ENCODE measurements at places on chromosomes 16 and 17.

DNA sequence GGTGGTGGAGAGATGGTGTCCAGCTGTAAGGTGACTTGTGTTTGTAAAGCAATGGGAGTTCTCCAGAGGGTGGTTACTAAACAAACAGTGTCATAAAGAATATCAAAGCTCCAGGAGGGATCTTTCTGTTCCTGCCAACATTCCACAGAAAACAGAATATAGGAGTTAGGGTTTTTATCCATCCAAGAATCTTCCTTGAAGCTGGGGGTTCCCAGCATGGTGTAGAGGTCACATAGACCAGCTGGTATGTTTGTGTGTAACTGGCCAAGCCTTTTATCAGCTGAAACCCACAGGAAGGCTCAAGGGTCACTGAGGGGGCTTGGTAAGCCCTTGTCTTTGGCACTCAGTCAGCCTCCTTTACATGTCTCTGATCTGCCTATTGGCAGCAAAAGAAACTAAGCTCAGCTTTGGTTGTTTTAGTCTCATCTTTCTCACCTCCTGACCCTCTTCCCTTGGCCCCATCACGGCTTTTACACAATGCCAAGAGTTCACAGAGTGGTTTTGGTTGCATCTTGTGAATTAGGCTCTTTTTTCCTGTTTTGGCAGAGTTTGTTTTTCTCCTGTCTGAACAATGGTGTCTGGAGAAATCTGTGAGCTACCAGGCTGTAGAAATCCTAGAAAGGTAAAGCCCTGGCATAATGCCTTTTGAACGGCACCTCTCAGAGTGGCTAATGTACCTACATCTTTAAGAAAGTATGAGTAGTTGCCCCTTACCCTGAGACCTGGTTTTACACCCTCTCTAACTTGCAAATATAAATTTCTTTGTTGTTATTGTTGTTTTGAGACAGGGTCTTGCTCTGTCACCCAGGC, 4.6 kb downstream of the CNTD1 start:
- no peak for DNase-seq

- no peak for DNase-seq
Observed at GRCh38 chr16:87245511-87245910, 71.7 kb downstream of the C16orf95 start.

DNA sequence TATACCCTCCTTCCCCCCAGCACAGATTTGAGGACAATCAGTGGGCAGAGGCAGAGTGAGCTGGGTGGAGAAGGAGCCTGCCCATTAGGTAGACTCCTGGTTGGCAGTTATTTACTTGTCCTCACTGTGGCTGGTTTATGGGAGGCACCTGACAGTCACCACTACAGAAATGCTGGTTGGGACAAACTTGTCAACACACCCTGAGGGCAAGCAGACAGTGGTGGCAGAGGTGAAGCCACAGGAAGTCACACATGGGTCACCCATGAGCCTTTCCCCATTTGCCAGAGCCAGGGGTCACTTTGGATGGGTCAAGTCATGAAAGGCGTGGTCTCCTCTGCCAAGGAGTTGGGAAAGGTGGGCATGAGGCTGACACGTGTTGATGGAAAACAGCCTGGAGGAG, 6.4 kb downstream of the SCNN1G start:
- no peak for DNase-seq

- DNase-seq: peak; percentile 37
Observed at GRCh38 chr16:24540602-24541210, 1.3 kb downstream of the RBBP6 start.

GRCh38 chr16:9847146-9847545, 335.1 kb downstream of the GRIN2A start:
- no peak for DNase-seq

- DNase-seq: no peak
Observed at GRCh38 chr16:6081320-6081976, 983.9 kb upstream of the EEF2KMT start.

DNA sequence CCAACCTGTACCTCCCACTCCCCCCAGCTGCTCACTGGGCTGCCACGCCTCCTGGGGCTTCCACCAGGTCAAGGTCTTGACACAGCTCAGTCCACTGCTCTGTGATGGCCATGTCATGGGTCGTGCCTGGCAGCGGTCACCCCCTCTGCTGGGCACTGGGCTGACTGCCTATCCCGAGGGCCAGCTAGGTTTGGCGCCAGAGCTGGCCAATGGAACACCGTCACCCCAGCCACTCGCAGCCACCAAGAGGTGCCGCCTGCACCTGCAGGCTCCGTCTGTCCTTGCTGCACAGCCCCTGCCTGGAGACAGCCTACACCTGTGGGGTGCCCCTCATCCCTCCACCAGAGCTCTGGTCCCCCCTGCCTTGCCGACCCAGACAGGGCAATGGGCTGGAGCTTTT, 4.5 kb upstream of the RAB40C start:
- no peak for DNase-seq

DNA sequence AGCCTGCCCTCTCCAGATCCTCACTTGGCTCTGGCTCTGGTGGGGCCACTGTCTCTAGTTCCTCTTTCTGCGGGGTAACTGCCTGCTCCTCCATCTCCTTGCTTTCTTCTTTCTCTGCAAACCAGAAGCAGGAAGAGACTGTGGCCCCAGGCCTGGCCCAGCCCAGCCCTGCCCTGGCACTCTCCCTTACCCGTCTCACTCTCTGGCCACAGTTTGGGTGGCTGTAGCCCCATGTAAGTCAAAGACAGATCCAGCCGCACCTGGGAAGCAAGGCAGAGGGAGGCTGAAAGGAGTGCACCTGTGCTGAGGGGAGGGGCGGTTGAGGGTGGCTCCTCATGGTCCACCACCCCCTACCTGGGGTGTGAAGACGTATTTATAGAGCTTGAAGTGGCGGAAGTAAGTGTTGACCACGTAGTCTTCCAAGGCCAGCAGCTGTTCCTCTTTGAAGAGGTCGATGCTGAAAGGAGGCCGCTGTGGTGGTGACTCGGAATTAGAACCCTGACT, 2.8 kb downstream of the CFAP119 start:
- peak; percentile 7 for DNase-seq

DNA sequence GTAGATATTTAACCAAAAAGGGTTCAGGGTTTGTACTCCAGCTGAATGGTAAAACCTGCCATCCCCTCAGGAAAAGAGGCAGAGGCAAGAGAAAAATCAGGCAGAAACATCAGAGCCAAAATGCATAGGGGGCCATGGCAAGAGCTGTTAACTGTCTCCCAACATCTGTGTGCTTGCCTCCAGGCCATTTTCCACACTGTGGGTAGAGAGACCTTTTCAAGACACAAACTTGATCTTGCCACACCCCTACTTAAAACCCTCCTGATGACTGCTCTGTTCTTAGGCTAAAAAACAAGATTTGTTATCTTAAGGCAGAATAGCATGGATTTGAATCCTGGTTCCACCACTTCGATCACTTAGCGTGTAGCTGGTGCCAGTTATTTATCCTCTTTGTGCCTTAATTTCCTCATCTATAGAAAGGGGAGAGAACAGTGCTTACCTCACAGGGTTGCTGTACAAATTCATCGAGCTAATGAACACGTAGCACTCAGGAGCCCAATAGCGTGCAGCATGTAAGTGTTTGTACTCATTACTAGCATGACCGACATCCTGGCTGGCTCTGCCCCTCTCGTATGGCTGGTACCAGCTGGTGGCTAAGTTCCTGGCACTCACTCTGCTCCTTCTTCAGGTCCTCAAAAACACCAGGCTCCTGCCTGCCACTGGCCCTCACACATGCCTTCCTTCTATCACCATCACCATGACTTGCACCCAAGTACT, 25.8 kb downstream of the STAT3 start:
- no peak for DNase-seq

DNA sequence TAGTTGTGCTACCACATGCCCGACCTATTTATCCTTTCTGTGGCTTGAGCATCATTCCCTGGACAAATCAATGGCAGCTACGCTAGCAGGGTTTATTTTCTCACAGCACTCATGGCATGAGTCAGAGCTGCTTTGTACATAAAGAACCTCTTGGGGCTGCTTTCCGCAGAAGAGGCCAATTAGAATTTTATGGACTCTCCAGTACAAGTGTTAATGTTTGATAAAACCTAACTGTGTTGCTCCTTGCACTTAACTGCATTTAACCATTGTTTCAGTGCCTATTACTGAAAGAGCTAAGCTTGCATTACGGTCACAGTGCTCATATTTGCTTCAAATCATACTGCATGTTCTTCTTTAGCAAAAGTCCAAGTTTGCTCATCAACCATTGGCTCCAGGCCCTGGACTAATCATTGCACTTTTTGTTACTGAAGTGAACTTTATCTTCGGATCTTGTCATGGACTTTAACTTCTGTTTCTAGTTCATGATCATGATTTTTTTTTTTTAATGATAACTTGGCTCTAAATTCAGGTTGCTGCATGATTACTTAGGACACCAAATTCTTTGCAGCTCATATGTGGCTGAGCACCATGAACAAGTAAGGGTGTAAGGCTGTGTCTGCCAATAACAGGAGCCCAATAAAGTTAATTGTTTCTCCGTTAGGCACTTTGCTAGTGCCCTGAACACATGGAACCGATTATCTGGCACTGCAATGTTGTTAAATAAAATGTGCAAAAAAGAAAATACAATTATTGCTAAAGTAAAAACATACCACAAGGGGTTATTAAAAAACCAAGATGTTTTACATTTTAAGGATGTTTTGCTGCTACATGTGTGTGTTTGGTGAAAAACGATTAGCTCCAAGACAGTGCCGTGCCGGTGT, 492.2 kb downstream of the KCNJ2 start:
- no peak for DNase-seq

- DNase-seq: no peak
Observed at GRCh38 chr16:28839899-28840298, 6.2 kb downstream of the TUFM start.

GRCh38 chr17:51052235-51052634, 68.4 kb downstream of the SPAG9 start:
- DNase-seq: no peak

GRCh38 chr16:14452066-14452465, 178.0 kb downstream of the PARN start:
- DNase-seq: no peak

DNA sequence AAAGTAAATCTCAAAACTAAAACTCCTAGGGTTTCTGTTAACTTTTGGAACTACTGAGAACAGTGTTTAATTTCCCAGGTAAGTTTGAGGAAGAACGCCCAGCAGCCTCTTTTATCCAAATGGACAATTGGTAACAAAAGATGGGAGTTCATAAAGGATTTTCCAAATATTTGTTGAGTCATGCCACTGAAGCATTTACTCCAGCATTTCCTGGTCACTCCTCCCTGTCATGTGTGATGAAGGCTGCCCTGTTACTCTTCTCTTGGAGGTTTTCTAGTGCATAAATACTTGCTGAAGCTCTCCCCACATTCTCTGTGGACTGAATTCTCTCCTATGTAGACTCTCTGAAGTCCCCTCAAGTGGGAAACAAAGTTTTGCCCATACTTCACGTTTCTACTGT, 16.5 kb downstream of the ZNF75A start:
- DNase-seq: no peak

GRCh38 chr17:43952724-43953666, 745 bp downstream of the PYY start:
- DNase-seq: no peak

DNA sequence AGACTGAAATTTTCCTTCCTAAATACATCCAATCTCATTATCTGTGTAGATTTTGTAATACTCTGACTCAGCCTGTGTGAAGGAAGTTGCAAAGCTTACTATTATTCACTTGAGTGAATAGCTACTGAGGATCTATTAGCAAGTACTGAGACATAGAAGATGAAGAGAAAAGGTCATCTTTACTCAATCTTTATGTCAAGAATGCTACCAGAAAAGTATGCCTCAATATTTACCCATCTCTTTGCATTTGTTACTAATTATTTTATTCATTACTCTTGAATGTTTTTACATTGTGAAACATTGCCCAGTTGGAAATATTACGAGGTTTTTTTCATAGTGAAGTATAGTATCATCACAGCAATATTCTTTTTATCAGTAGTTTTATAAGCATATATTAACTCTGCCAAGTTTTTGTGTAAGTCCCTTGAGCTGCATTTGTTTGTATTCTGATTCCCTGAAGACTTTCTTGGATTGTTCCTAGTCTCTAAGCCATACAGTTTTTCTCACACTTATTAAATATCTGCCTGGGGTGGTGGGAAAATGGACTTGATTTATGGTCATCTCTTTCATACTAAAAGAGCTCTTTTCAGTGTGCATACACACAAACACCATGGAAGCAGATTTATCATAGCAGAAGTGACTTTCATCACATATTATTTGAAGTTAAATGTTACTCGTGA, 110.4 kb downstream of the MRTFB start:
- DNase-seq: no peak

GRCh38 chr17:77045441-77046041, 95.2 kb upstream of the SEC14L1 start:
- no peak for DNase-seq

DNA sequence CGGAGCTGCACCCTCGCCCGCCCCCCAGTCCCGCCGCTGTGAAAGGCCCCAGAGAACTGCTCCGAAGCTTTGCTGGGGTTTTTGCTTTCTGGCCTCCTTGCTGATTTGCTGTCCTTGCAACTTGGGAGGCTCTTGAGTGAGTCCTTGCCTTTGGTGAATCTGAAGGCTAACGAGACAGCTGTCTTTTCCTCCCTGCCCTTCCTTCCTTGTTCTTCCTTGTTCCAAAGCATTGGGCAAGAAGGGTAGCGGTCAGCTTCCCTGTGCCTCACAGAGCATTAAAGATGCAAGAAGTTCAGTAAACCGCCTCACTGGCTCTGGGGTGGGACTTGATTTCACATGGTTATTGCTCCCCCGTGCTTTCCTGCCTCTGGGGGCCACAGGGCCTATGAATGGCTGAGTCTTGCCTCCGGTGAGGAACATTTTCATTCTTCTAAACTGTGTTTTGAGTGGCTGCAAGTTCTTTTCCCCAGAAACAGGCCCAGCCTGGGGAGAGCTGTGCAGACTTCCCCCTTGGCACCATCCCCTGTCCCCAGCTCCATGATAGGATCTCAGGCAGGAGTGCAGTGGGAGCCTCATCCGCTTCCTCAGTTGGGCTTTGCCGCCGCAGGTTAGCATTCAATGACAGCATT, 1.4 kb downstream of the YPEL2 start:
- peak; percentile 43 for DNase-seq

DNA sequence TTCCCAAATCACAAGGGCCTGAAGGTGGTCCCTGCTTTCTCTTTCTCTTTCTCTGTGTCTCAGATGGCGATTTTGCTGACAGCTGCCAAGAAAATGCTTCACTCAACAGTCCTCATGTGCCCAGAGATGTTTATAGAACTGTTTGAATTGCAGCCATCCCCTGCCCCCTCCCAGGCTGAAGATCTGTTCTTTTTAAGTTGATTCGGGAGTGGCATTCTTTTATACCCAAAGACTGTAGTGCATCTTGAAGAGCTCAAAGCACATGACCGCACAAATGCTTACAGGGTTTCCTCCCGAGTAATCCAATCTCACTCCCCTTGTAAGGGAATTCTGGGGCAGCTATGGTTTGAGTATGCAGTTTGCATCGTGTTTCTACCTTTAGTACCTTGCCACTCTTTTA, 75.7 kb downstream of the SEC14L1 start:
- no peak for DNase-seq

GRCh38 chr17:752620-753219, 656 bp upstream of the GEMIN4 start:
- no peak for DNase-seq

GRCh38 chr17:17623904-17624303, 32.4 kb upstream of the PEMT start:
- no peak for DNase-seq
